Gastrocnemius medialis (tissue), 4 donors: ENCODE measurements at places on chromosomes 6 and 20. TPM values are rescaled to one million over a fixed set of nuclear protein-coding genes. Genes with fewer than 3 reads are reported as not detected.

SIRPD gene
- not detected for total RNA-seq

ZCCHC3 gene
- 6.7 TPM for total RNA-seq

ZNF831 gene
- not detected for total RNA-seq

MED23 gene
- total RNA-seq = 15.0 TPM

RREB1 gene
- total RNA-seq = 18.0 TPM

LBP gene
- total RNA-seq = 9.3 TPM
